ENCODE measurements at places on chromosomes 4 and X. TPM values are rescaled to one million over a fixed set of nuclear protein-coding genes. Genes with fewer than 3 reads are reported as not detected.

DNA sequence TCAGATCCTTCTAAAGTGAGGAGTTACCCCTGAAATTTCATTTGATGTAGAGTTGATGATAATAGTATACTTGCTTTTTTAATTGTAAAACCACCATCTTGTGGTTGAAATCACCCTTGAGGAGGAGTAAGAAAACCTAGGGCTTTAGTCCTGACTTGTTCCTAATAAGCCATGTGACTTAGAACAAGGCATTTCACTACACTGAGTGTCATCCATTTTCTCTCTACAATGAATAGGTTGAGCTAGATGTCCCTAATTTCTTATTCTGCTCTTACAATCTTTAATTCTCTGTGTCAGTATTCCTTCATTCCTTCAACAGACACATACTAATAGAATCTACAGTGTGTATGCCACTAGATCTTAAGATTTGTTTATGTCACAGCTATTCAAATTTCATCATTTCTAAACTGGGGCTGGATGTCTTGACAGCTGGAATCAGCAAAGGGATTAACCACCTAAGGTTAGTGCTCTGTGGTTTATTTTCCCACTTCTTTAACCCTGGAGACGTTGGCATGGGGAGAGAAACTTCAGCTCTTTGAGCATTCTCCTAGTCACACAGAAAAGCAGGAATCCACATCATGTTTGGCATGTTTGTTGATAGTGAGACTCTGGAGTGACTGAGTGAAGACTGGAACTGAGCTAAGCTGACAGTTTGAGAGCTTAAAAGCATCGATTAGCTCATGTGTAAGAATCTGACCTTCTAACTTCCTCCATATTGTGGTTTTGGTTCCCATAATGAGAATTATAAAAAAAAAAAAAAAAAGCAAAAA lies 246.3 kb downstream of the NDST4 start:
- no peak for DNase-seq
- no peak overlapping the region for H3K27ac ChIP-seq
- H3K4me1 ChIP-seq: no peaks in the 10 kb centered on the region
- no peak overlapping the region for H3K4me3 ChIP-seq
- H3K27me3 ChIP-seq: no peaks in the 10 kb centered on the region

- H3K27ac ChIP-seq: no peak overlapping the region
- H3K4me3 ChIP-seq: no peak overlapping the region
- H3K27me3 ChIP-seq: peaks cover 2% of the 10 kb centered on the region
- H3K36me3 ChIP-seq: no peaks in the 10 kb centered on the region
These were observed 29.9 kb downstream of the SOWAHB start for GRCh38 chr4:76867880-76868655.

Gene ARHGAP24
- not detected for total RNA-seq

DNA sequence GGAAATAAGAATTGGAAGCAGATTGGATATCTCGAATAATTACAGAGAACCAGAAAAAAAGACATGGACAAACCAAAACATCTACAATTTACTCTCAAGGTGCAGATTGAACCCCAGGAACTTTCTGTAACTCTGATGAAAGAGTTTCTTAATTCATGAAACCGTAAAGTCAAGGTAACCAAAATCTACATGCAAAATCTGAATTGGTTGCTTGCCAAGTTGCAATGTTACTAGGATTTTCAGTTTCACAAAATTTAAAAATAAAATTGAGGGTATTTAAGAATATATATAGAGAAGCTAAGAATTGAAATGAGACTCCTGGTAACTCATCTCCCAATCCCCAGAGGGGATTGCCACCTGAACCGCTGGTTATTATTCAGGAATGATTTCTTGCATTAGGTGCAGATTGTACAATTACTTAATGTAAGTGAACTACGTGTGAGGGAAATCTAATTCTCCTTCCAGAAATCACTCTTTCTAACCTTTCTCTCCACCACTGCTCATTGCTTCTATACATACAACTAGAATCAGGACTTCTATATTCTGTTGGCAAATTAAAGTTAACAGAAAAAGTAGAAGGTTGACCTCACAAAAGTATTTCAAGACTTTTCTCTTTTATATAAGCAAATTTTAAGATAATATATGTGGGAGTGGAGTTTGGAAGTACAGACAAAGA lies 221.5 kb upstream of the NDST4 start:
- no peak overlapping the region for H3K4me3 ChIP-seq
- no peak overlapping the region for H3K27ac ChIP-seq
- H3K27me3 ChIP-seq: no peaks in the 10 kb centered on the region
- no peaks in the 10 kb centered on the region for H3K4me1 ChIP-seq

Gene ENAM
- total RNA-seq: not detected

Gene ABCG2
- 0.39 TPM for total RNA-seq

DNA sequence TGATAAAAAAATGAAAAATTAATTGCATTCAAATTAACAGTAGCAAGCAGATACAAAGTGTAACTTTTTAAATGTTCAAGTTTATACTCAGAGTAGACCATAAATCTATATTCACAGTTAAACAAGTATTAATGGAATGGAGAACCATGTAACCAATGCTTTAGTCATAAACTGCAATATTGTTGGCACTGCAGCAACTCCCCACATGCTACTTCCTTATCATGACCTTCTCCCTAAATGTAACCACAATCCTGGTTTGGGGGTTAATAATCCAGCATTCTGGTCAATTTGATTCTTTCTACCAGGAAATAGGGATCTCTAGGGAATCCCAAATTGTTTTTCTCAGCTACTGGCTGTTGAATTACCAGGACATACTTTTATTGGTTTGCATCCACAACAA lies 223.9 kb upstream of the DCAF8L1 start:
- no peaks in the 10 kb centered on the region for H3K36me3 ChIP-seq
- H3K4me3 ChIP-seq: no peak overlapping the region
- H3K27me3 ChIP-seq: no peaks in the 10 kb centered on the region
- DNase-seq: no peak

GRCh38 chrX:84168574-84168973 lies 19.4 kb downstream of the RPS6KA6 start:
- no peak for DNase-seq
- no peaks in the 10 kb centered on the region for H3K36me3 ChIP-seq
- H3K4me3 ChIP-seq: no peak overlapping the region
- H3K4me1 ChIP-seq: no peaks in the 10 kb centered on the region
- no peaks in the 10 kb centered on the region for H3K27me3 ChIP-seq
- no peak overlapping the region for H3K27ac ChIP-seq

Gene SPATA4
- total RNA-seq: not detected

Gene AFM
- not detected for total RNA-seq

Gene IL3RA
- 0.37 TPM for total RNA-seq

Gene UBQLN2
- total RNA-seq: 32.2 TPM

Gene CDKL2
- total RNA-seq: 0.62 TPM

Gene CSN3
- not detected for total RNA-seq

GRCh38 chr4:152679414-152680281 lies at the start of gene TMEM154:
TSS of gene TMEM154 (minus strand) at chr4:152679997. CDS start at chr4:152679933, 64 bp downstream.
- H3K27me3 ChIP-seq: no peaks in the 10 kb centered on the region
- DNase-seq: peak; percentile 80
- peak within 1 kb of the TSS; percentile 85 for H3K27ac ChIP-seq
- peaks cover 3% of the 10 kb centered on the region for H3K36me3 ChIP-seq
- H3K4me3 ChIP-seq: peak within 1 kb of the TSS; percentile 84

Gene HERC5
- 21.1 TPM for total RNA-seq

Gene ZFP92
- 0.98 TPM for total RNA-seq

- peak overlapping the region; percentile 35 for H3K4me3 ChIP-seq
- H3K36me3 ChIP-seq: peaks cover 30% of the 10 kb centered on the region
- H3K27me3 ChIP-seq: peaks cover 4% of the 10 kb centered on the region
These were observed 8.7 kb upstream of the TIMP1 start for GRCh38 chrX:47573341-47574075.

Gene NR3C2
- total RNA-seq: 3.7 TPM

- H3K27ac ChIP-seq: no peak overlapping the region
- H3K4me3 ChIP-seq: no peak overlapping the region
- H3K36me3 ChIP-seq: no peaks in the 10 kb centered on the region
- H3K27me3 ChIP-seq: no peaks in the 10 kb centered on the region
These were observed 333.9 kb downstream of the INPP4B start for GRCh38 chr4:142512161-142512560.

GRCh38 chrX:81414630-81415029 lies 212.7 kb downstream of the SH3BGRL start:
- no peak overlapping the region for H3K4me3 ChIP-seq
- H3K4me1 ChIP-seq: no peaks in the 10 kb centered on the region
- no peaks in the 10 kb centered on the region for H3K36me3 ChIP-seq
- peaks cover 3% of the 10 kb centered on the region for H3K27me3 ChIP-seq

DNA sequence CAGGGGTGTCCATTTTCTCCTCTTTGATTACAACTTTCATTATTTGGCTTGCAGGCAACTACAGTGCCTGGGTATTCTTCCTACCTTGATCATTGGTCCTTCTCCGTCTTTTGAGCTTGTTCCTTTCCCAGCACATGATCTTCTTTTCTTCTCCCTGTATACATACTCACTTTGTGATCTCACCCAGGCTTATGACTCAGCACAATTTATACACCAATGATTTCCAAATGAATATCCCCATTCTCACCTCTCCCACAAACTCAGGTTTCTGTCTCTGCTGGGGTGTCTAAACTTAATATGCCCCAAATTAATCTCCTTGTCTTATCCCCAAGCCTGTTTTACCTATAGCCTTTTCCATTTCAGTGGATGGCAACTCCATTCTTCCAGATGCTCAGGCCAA lies 19.5 kb upstream of the C4orf54 start:
- no peaks in the 10 kb centered on the region for H3K36me3 ChIP-seq
- no peak for DNase-seq
- peaks cover 6% of the 10 kb centered on the region for H3K4me1 ChIP-seq
- no peak overlapping the region for H3K4me3 ChIP-seq

Gene CT55
- total RNA-seq: not detected

GRCh38 chr4:110830461-110830860 lies 207.6 kb upstream of the PITX2 start:
- no peak overlapping the region for H3K27ac ChIP-seq
- no peaks in the 10 kb centered on the region for H3K36me3 ChIP-seq
- no peak for DNase-seq
- H3K4me1 ChIP-seq: no peaks in the 10 kb centered on the region
- no peak overlapping the region for H3K4me3 ChIP-seq
- no peaks in the 10 kb centered on the region for H3K27me3 ChIP-seq

DNA sequence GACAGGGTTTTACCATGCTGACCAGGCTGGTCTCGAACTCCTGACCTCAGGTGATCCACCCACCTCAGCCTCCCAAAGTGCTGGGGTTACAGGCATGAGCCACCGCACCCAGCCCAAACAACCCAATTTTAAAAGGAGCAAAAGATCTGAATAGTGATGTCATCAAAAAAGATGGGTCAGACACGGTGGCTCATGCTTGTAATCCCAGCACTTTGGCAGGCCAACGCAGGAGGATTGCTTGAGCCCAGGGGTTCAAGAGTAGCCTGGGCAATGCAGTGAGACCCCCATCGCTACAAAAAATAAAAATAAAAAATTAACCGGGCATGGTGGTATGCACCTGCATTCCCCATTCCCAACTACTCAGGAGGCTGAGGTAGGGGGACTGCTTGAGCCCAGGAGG lies 6.1 kb downstream of the ELF2 start:
- no peak overlapping the region for H3K4me3 ChIP-seq
- peaks cover 1% of the 10 kb centered on the region for H3K36me3 ChIP-seq
- peaks cover 5% of the 10 kb centered on the region for H3K27me3 ChIP-seq
- H3K27ac ChIP-seq: no peak overlapping the region
- DNase-seq: no peak
- peaks cover 11% of the 10 kb centered on the region for H3K4me1 ChIP-seq

Gene CXorf65
- total RNA-seq: 15.7 TPM

GRCh38 chr4:163776957-163777356 lies 282.5 kb downstream of the TMA16 start:
- no peak for DNase-seq
- peaks cover 1% of the 10 kb centered on the region for H3K27me3 ChIP-seq
- H3K4me3 ChIP-seq: no peak overlapping the region
- H3K36me3 ChIP-seq: no peaks in the 10 kb centered on the region
- no peaks in the 10 kb centered on the region for H3K4me1 ChIP-seq

GRCh38 chr4:139227729-139228404 lies 50.8 kb upstream of the ELF2 start:
- H3K36me3 ChIP-seq: no peaks in the 10 kb centered on the region
- no peaks in the 10 kb centered on the region for H3K27me3 ChIP-seq
- H3K4me1 ChIP-seq: peaks cover 17% of the 10 kb centered on the region
- DNase-seq: peak; percentile 7
- no peak overlapping the region for H3K27ac ChIP-seq

- no peaks in the 10 kb centered on the region for H3K36me3 ChIP-seq
- H3K4me1 ChIP-seq: no peaks in the 10 kb centered on the region
- DNase-seq: no peak
- no peak overlapping the region for H3K4me3 ChIP-seq
These were observed 91.7 kb downstream of the SPATA18 start for GRCh38 chr4:52142816-52143215.

DNA sequence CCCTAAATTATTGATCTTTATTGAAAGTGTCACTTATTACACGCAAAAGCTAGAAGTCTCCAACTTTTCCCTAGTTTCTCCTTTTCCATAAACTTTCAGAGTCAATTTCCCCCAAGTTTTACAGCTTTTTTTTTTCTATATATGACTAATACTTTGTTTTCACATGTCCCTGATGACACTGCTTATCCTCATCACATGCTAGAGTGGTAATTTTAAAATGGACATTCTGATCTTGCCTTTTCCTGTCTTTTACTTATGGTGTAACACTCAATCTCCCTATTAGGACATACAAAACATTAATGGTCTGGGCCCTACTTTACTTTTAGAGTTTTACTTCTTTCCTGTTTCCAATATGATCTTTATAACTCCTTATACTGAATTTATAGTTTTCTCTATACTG lies 112.6 kb downstream of the ANK2 start:
- H3K4me1 ChIP-seq: no peaks in the 10 kb centered on the region
- no peak for DNase-seq
- no peak overlapping the region for H3K27ac ChIP-seq
- H3K36me3 ChIP-seq: no peaks in the 10 kb centered on the region
- peaks cover 3% of the 10 kb centered on the region for H3K27me3 ChIP-seq

- H3K4me1 ChIP-seq: peaks cover 6% of the 10 kb centered on the region
- no peak overlapping the region for H3K4me3 ChIP-seq
- DNase-seq: no peak
- no peak overlapping the region for H3K27ac ChIP-seq
- H3K36me3 ChIP-seq: no peaks in the 10 kb centered on the region
- no peaks in the 10 kb centered on the region for H3K27me3 ChIP-seq
These were observed 113.5 kb upstream of the USP9X start for GRCh38 chrX:40971736-40972135.

DNA sequence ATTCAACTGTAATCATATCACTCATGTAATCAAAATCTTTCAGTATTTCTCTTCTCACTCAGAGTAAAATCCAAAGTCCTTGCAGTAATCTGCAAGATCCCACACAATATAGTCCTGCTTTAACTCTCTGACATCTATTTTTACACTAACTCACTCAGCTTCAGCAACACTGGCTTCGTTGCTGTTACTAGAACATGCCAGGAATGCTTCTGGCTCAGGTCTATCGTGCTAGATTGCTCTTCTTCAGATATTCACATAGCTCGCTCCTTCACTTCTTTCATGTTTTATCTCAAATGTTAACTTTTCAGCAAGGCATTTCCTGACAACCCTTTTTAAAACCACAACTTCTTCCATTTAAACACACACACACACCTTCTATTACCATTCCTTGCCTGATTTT lies 331.7 kb upstream of the HTR2C start:
- H3K27ac ChIP-seq: no peak overlapping the region
- no peaks in the 10 kb centered on the region for H3K4me1 ChIP-seq
- H3K4me3 ChIP-seq: no peak overlapping the region
- H3K36me3 ChIP-seq: no peaks in the 10 kb centered on the region
- no peak for DNase-seq

Gene TMLHE
- total RNA-seq: 16.5 TPM

- H3K27me3 ChIP-seq: peaks cover 2% of the 10 kb centered on the region
- no peaks in the 10 kb centered on the region for H3K36me3 ChIP-seq
- DNase-seq: no peak
- H3K4me1 ChIP-seq: no peaks in the 10 kb centered on the region
- H3K27ac ChIP-seq: no peak overlapping the region
These were observed 98.7 kb upstream of the KLHL13 start for GRCh38 chrX:118215346-118215745.
